Calu3 (cell line): ENCODE measurements at places on chromosomes 12 and 14.

DNA sequence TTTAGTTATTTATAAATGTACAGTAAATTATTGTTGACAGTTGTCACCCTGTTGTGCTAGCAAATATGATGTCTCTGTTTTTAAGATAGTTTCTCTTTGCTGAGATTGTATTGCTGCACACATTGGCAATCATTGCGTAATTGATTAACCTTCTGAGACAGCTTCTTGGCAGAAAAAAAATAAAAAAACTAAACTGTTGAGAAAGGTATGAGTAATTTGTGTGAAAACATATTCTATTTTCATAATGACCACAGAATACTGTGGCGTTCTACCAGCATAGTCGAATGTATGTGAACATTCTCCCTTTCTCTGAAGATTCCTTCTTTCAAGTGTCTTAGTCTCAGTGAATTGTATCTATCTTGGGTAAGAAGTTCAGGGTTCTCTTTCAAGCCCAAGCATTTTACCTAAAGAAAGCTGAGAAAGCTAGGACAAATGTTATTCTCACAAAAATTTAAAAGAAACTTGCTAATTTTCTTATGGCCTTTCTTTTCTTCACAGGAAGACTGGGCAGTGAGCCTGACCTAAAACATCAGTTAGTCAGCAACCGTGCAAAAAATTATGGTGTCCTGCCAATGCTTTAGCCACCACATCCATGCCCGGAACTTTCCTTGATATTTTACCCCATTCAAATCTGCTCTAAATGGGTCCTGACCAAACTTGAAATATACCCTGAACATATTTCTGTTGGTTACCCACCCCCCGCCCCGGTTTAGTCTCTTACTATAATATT is 69.0 kb upstream of the REP15 start:
- no peak for DNase-seq

DNA sequence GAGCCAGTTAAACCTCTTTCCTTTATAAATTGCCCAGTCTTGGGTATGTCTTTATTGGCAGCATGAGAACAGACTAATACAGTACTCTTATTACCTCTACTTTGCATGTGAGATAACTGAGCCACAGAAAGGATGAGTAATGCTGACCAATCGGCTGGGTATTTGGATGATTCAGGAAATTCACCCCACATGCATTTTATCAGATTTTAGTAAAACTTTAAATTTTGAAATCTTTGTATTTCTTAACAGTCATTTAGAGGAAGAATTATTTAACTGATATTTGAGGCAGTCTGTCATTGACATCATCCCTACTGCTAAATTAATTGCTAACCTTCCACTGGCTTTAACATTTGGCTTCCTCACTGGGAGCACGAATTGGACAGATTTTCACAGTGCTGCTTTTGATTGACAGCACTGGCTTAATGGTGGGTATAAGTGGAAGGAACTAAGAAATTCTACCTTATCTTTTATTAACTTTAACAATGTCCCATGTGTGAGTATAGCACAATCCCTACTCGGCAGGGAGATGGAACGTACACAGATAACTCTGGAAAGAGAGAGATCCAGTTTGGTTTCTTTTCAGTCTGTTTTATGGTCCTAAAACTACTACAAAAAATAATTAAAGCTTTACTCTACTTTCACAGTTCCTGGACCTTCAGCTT is 261.0 kb downstream of the DACT1 start:
- DNase-seq = no peak

DNA sequence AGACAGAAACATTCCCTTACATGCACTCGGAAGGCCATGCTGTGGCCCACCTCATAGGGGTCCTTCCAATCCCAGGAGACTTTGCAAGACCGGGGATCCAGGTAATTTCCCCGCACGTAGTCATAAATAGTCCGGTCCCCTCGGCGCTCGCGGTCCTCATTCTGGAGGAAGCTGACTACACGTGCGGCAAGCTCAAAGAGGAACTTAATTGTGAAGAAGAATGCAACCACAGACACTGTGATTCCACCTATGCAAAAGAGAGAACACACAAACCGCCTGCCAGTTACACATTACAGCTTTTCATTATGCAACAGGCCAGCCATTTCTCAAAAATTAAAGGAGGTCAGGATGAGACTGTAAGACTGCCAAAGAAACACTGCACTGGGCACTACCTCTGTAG is 28.4 kb downstream of the AREL1 start:
- DNase-seq = no peak

DNA sequence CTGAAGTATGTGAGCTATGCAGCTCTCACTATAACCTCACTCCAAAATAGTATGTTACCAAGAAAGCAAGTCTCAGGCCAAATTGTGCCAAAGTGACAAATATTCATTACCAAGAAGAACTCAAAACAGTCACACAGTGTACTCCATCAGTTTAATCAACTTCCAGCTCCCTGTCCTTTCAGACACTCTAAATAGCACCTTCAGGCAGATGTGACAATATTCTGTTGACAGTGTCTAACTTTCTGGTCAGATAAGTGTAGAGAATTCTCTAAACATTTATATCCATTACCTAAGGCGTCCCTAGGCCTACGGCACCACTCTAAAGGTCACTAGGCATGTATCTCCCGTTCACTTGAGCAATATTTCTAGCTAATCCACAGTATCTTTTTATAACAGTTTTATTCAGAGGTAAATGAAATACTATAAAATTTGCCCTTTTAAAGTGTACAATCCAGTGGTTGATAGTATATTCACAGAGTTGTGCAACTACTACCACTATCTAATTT is 21.7 kb downstream of the CPNE8 start:
- DNase-seq = no peak

- DNase-seq = peak; percentile 61
These were observed 17.0 kb downstream of the ANO6 start for GRCh38 chr12:45232756-45233372.

GRCh38 chr12:55063291-55063690 is 43.5 kb downstream of the NEUROD4 start:
- no peak for DNase-seq

- no peak for DNase-seq
These were observed 302.4 kb upstream of the KITLG start for GRCh38 chr12:88882662-88883061.

- DNase-seq = no peak
These were observed 23.3 kb upstream of the SLC15A5 start for GRCh38 chr12:16300736-16301135.

GRCh38 chr14:90740946-90741681 is 75.1 kb downstream of the TTC7B start:
- DNase-seq = no peak

DNA sequence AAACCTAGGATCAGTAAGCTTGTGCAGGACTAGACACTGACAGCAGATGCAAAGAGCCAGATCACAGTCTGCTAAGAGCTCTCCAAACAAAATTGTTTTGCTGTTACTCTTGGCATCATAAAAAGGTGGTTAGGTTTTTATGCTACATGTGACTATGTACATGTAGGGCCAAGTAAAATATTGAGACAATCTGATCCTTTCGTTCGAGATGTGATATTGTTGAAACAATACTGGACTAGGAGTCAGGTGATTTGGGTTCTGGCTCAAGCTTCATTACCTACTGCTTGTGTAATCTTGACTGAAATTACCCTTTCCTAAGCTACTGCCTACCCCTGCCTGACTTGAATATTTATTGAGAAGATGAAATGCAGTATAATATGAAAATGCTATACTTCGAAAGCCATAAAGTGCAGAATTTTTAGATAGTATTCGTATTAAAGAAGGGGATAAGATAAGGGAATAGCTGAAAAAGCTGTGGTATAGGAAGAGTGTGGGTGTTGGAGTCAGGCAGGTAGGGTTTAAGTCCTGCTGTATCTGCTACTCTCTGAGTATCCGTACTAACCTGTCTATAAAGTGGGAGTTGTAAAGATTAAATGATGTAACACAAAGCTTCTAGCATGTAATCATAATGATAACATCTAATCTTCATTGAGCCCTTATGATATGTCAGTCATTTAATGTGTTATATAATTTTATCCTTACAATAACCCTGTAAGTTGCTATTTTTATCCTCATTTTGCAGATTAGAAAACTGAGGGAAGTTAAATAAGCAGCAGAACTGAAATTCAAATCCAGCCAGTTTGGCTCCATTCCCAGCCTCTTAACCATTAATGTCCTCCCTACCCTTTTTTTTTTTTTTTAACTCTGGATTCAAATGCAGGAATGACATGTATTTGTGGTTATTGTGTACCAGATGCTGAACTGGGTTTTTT is 38.6 kb upstream of the ATF1 start:
- DNase-seq = no peak

DNA sequence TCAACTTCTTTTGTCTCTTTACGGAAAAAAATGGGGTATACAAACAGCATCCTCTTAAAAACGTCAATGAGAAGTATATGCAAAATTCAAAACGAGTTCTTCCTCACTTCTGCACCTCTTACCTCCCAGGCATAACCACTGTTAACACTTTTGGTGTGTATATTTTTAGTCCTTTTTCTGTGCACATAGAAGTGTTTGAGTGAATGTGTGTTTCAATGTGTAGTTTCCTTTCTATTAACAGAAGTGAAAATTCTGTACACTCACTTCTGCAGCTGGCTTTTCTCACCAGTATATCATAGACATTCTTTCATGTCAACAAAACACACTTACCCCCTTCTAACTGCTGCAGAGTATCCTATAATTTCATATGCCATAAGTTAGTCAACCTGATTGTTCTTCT is 5.4 kb downstream of the UBR7 start:
- DNase-seq = no peak

GRCh38 chr12:96400631-96401075 is 414 bp upstream of the CDK17 start:
- no peak for DNase-seq

DNA sequence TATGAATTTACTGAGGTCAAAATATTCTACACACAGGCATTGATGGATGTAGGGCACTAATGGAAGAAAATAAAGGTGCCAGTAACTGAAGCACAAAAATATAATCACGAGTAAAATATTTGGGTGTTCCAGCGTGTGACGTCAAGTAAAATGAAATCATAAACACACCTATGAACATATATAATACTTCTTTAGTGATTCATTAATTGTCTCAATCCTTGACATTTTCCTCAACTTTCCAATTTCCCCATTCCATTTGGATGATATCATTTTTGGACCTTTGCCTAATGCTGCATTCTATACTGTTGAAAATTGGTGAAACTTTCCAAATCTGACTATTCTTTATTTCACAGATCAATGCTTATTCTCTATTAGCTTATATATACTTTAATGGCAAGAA is 649.3 kb downstream of the GALC start:
- peak; percentile 4 for DNase-seq

DNA sequence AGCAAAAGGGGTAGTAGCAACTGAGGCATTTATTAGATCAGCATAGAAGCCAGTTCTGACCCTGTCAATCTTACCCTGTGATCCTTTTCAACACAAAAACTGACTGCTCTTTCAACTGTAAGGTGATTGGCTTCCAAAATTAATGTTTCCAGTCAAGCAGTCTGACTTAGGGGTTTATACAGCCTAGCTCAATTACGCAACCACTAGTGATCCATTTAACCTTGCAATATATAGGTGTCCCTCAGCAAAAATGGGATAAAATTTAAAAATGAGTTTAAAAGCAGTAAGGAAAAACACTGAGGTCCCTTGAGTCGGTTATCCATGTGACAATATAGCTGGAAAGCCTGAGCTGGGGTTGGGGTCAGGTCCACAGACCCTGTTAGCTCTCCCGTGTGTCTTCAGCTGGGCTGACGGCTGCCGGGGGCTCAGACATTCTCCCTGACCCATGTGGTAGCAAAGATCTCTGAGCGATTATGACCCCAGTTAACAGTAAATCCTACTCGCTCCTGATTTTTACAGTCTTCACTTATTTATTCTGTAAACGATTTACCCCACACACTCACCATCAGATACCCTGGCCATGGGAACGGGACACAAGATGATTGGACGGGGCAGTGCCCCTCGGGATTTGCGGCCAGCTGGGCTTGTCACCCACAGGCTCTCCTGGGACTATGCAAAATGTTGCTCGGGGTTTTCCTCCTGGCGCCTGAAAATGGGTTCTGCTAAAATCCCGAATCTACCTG is 16.6 kb downstream of the ADGRD1 start:
- no peak for DNase-seq

DNA sequence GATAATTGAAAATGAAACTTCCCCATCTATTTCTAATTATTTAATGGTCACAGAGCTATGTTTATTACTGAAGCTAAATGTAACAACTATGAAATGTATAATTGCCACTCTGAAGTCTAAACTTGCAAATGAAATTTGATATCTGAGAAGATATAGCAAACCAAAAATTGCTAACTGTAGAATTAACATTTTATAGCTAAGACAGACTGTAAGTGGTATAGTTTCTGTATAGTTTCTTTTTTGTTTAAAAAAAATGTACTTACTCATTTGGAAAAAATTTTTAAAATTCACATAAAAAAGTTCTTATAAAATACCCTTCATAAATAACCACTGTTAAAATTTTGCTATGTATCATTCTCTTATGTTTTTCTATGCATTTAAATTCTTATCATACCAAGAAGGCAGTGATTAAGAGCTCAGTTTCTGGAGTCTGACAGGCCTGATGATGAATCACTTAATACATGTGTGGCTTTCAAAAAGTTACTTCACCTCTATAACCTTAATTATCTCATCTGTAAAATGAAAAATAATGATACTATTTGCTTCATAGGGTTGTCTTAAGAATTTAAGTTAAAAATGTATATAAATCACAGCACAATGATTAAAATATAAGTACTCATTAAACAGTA is 214.7 kb upstream of the GARIN2 start:
- DNase-seq = no peak

DNA sequence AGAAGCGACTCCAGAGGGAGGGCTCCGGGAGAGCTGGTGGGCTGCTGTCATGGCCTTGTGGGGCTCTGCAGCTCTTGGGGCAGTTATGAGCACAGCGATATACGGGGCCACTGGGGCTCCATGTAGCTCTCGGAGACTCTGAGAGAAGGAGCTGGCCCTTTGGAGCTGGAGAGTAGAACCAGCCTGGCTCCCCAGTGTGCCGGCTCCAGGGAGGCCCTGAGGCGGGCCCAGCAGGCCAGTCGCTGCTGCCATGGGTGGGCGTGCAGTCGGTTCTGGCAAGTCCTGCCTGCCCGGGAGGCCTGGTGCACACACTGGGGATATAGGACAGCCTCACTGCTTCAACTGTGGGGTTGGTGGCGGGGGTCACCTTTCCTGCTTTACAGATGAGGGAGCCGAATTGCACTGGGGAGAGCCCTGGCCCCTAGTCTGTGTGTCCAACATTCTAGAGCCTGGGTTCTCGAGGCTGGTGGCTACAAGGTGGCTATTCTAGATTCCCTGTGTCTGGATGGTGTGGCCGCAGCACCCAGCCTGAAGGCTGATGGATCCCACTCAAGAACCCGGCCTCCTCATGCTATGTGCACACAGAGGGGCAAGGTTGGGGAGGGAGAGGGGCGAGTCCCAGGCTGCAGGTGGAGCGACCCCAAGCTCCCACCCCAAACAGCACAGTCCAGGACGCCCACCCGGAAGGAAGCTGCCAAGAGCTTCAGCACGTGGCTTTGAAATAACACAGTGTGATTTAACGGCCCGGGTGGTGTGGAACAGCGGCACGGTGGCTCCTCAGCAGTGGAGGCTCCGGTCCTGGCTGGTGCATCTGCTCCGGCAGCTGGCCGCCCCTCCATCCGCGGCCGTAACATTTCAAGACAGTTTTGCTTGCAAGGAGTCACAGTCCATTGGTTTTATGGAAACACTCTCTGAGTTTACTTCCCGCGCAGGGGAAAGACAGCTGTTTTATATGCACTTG is 188.3 kb upstream of the C14orf180 start:
- DNase-seq = no peak

GRCh38 chr12:126389961-126390360 is 1324.7 kb downstream of the AACS start:
- DNase-seq = no peak
